ENCODE measurements at places on chromosomes 13 and 19.
A peak's percentile ranks its signal among the peaks of the same experiment; 100 is the strongest.

DNA sequence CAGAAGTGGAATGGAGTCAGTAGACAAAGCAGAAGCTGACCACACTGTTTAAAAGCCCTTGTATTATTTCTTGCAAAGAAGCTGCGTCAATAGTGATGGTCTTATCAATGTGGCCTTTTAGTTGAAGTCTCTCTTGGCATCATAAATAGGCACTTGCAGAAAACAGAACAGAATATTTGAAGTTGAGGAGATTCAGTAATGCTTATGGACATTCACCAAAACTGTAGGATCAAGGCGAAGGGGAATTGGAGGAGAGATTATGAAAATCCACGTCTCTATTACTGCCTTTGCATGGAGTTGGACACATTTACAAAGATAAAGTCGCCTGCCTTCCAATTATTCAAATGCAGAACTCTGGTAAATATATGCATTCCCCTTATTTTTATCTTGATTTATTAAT is 1482.8 kb downstream of the EFNB2 start:
- no peak for DNase-seq

DNA sequence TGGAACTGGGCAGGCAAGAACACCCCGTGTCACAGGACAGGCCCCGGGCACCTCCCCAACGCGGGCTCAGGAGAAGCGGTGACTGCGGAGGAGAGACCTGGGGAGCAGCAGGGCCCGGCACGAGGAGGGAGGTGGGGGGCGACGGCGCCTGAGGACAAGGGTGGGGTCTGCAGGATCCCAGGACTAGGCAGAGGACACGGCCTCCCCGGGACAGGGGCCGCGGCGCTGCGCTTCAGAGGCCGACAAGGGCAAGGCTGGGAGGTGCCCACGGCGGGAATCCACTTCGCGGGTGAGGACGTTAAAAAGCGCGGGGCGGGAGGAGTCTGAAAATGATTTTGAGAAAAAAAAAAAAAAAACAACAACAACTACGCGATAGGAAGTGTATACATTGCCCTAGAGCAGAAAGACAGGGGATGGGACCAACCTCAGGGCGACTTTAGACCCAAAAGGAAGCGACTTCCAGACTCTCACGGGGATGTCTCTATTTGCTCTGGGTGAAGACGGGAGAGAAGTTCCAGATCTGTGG is 44.9 kb downstream of the ZNF611 start:
- DNase-seq: peak; percentile 12

DNA sequence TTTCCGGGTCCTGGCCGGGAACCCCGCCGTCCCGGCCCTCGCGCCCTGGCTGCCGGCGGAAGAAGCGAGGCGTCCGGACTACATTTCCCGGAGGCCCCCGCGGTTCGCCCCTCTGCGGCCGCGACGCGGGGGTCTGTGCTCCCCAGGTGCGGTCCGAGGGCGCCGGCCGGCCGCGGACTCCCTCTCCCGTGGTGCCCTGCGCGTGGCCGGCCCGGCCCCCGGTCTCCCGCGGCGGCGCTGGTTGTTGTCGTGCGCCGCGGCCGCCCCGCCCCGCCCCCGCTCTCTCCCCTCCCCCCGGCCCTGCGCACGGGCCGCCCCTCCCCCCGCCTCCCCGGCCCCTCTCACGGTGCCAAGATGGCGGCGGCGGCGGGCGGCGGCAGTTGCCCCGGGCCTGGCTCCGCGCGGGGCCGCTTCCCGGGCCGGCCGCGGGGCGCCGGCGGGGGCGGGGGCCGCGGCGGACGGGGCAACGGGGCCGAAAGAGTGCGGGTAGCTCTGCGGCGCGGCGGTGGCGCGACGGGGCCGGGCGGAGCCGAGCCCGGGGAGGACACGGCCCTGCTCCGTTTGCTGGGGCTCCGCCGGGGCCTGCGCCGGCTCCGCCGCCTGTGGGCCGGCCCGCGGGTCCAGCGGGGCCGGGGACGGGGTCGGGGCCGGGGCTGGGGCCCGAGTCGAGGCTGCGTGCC is at the start of gene KMT2B:
TSS of gene KMT2B (plus strand) at position 339 of the 680 bp plus-strand sequence. CDS start at position 355, 16 bp downstream.
- no peak for DNase-seq

GRCh38 chr19:12695997-12696365 is 450 bp downstream of the FBXW9 start:
- no peak for DNase-seq

- no peak for DNase-seq
Observed at GRCh38 chr19:14093117-14093823, 2.7 kb upstream of the SAMD1 start.

DNA sequence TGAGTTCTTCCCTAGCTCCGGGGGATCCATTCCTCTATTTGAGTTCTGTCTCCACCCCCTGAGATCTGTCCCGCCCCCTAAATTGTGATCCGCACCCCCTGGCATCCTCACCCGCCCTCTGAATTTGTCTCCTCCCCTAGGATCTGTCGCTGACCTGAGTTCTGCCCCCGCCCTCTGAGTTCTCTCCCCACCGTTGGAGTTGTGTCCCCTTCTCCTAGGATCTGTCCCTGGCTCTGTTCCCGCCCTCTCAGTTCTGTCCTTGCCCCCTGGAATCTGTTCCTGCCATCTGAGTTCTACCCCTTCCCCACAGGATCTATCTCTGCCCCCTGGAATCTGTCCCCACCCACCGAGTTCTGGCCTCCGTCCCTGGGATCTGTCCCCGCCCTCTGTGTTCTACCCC is 1.0 kb upstream of the SLC17A7 start:
- peak; percentile 62 for DNase-seq

- no peak for DNase-seq
Observed at GRCh38 chr13:113841353-113841650, 22.6 kb downstream of the GAS6 start.

- DNase-seq: no peak
Observed at GRCh38 chr19:40625406-40626120, 24.4 kb downstream of the LTBP4 start.

- no peak for DNase-seq
Observed at GRCh38 chr13:34822650-34823049, 119.4 kb upstream of the NBEA start.

GRCh38 chr13:48233889-48234488 is 983 bp downstream of the ITM2B start:
- DNase-seq: peak; percentile 64

- DNase-seq: no peak
Observed at GRCh38 chr13:63501702-63502101, 2086.1 kb upstream of the PCDH20 start.

- peak; percentile 4 for DNase-seq
Observed at GRCh38 chr13:109088624-109088917, 459.2 kb downstream of the MYO16 start.

DNA sequence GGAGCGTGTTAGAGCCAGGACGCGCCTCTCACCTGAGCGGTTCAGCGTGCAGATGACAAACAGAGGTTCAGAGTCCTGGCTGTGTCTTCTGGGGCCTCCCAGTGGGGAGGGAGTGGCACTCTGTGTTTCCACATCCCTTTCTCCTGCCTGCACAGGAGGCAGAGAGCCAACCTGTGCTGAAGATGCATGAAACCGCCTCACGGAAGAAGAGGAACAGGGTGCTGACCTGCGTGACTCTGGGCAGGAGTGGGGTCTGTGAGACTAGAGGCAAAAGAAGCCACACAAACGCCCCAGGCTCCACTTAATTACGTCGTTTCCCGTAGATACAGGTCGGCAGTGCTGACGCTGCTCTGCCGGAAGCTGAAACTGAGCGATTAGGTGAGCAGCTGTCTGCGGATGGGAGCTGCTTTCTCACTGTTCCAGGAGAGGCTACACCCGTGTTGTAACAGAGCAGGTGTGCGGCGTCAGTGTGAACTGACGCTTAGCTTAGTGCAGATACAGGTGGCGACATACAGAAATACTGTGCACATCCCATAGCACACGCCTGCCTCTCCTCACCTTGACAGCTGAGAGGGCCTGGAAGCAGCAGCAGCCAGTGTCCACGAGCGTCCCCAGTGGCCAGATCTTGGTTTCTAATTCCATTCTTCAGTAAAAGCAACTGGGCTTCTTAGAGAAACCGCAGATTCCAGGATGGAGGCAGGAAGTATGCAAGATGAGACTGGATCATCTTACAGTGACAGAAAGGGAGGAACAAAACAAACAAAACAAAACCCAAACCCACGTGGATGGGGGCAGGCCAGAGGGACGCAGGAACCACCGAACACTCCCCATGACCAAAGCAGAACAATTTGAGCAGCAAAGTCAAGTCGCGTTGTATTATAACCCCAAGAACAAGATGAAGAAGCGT is 37.7 kb upstream of the MCF2L start:
- DNase-seq: peak; percentile 90

- no peak for DNase-seq
Observed at GRCh38 chr13:50779443-50780200, 63.9 kb downstream of the DLEU7 start.

DNA sequence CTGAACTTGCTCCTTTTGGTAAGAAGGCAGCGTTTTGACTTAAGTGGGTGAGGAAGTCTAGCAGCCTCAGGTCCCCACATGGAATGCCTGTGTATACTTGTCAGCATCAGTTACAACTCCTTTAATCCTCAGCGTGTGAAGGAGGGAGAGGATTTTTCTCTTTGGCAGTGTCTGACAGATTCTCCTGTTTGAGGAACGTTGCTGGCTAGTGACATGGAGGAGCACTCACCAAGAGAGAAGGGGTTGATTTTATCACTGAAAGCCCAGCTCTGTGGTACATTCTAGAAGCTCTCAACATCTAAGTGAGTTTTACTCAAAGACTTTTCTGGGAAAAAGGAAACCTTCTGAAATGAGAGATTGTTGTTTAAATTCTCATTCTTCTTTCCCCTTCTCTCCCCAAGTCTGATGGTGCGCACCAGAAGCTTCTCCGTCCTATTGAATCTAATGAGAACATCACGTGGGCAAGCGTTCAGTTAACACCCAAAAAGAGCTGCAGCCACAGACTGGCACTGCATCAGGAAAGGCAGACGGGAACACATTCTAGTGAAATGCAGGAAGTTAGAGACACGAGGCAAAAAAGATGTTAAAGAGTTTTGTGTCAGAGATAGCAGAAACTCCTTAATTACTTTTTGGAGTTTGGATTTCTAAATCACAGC is 58.2 kb downstream of the GJA3 start:
- DNase-seq: no peak
